ENCODE measurements at places on chromosomes 4 and X. TPM values are rescaled to one million over a fixed set of nuclear protein-coding genes. Genes with fewer than 3 reads are reported as not detected.

Gene MAGEA11
- not detected for total RNA-seq

Gene SMR3B
- total RNA-seq, result not detected

Gene IL13RA2
- 102 TPM for total RNA-seq

Gene NPNT
- not detected for total RNA-seq

Gene TLR2
- 0.07 TPM for total RNA-seq

Gene SPP1
- total RNA-seq, result 2.4 TPM

Gene TMEM255A
- 0.07 TPM for total RNA-seq

All from smooth muscle cell of the pulmonary artery (primary cell).